H1 (cell line): ENCODE measurements at places on chromosomes 7 and 10. TPM values are rescaled to one million over a fixed set of nuclear protein-coding genes. Genes with fewer than 3 reads are reported as not detected.

DNA sequence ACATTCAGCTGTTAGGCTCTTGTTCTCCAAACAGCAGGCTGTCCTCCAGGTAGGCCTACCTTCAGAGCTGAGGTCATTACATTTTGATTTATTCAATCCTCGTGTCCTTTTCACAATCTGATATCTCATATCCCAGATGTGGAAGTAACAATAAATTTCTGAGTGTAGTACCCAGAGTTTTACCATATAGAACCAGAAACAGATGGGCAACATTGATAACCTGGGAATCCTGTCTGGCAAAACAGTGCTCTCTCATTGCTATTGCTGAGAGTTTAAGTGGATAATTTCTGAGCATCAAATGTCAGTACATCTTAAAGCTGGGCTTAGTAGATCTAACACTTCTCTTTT, 1007.8 kb downstream of the REEP3 start:
- no peak overlapping the region for H3K4me3 ChIP-seq
- no peaks in the 10 kb centered on the region for H3K36me3 ChIP-seq
- no peak for DNase-seq
- no peak overlapping the region for H3K27ac ChIP-seq

- no peak for DNase-seq
- peaks cover 39% of the 10 kb centered on the region for H3K36me3 ChIP-seq
- H3K27me3 ChIP-seq, result no peaks in the 10 kb centered on the region
- no peak overlapping the region for H3K4me3 ChIP-seq
- no peak overlapping the region for H3K27ac ChIP-seq
Observed at GRCh38 chr10:133299224-133299623, 9.4 kb downstream of the TUBGCP2 start.

DNA sequence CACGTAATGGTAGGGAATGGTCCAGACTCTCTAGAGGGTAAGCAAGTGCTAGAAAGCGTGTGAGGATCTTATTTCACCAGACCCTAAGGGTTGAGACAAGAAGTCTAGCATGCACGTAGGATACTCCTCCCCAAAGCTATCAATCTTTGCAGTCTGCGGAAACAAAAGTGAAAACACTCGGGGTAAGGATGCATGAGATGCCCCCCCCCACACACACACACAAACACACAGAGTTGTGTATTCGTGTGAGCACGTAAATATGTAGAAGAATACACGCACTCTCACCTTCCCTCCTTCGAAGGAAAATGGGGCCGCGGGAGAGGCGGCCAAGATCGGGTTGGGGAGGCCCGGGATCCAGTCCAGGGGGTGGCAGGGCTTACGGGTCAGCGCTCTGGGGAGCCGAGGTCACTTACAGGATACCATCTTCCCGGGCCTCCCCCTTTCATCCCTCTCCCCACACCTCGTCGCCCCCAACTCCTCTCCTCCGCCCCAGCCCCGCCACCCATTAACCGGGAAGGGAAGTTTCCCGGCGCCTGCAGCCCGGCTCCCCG, 455 bp downstream of the CUL2 start:
- DNase-seq, result no peak

DNA sequence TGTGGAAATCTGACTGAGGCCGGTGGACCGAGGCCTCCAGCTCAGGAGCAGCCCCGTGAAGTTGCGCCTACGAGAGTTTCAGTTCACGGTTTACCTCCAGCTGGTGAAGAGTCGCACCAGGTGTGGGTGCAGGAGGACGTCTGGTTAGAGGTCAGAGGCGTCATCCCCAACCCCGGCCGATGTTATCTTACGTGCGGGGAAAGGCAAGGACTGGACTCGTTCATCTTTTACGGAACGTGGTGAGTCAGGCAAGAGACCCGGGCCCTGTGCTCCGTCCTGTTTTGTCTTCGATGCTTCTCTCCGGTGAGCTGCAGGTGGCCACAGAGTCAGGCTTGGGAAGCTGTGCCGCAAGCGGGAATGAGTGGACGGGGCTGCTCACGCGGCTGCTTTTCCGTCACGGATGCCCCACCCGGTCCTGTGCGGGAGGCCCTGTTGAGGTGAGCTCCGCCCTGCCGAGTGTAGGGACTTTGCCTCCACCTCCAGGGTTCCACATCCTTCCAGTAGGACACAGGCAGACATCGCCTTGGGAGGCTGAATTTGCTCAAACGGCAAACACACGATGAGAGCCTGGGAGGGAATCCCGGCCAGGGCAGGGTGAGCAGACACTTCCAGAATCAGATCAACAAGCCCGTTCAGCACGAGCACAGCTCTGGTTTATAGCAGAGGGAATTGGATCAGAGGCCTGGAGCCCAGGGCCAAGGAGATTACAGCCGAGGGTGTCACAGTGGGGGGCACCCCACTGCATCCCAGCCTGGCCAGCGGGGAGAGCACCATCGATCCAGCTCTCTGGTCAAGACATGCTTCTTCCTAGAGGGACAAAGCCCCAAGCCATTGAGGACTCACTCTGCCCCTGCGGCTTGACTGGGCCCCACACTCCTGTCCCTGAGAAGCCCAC, 50.1 kb upstream of the INPP5A start:
- H3K4me3 ChIP-seq, result no peak overlapping the region
- no peaks in the 10 kb centered on the region; the same call in 1 of the 2 replicates for H3K4me1 ChIP-seq
- peaks cover 4% of the 10 kb centered on the region; the same call in 1 of the 2 replicates for H3K27me3 ChIP-seq
- H3K27ac ChIP-seq, result no peak overlapping the region
- H3K36me3 ChIP-seq, result no peaks in the 10 kb centered on the region
- DNase-seq, result no peak

DNA sequence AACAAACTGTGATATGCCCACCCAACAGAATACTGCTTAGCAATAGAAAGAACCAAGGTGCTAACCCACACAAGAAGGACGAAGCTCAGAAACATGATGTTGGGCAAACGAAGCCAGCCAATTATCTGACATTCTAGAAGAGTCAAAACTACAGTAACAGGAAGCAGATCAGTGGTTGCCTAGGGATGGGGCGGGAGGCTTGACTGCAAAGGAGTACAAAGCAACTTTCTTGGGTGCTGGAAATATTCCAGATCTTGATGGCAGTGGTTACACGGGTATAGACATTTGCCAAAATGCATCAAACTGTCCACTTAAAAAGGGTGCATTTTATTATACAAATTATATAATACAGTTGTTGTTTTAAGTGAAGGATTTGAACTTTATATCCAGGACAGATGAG, 41.1 kb upstream of the RET start:
- no peaks in the 10 kb centered on the region for H3K4me1 ChIP-seq
- H3K27ac ChIP-seq, result no peak overlapping the region
- no peak for DNase-seq
- H3K27me3 ChIP-seq, result no peaks in the 10 kb centered on the region

DNA sequence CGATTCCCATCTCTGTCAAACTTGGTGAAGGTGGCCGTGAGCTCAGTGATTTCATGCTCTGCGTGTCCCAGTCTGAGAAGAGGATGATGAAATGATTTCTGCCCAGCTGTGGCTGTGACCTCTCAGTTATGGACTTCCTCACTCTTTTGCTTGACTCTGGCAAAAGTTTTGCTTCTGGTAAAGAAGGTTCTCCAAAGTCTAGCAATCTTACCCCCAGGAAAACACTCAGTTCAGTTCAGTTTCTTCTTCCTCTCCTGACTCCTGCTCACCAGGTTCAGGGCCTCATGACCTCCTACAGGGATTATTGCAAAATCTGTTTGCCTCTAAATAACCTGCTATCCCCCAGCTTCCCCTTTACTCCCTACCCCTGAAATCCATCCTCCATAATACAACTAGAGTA, 4.9 kb upstream of the BLOC1S2 start:
- no peaks in the 10 kb centered on the region for H3K36me3 ChIP-seq
- no peaks in the 10 kb centered on the region for H3K27me3 ChIP-seq
- DNase-seq, result no peak
- peaks cover 5% of the 10 kb centered on the region for H3K4me1 ChIP-seq

GRCh38 chr7:157047148-157047547, 36.7 kb upstream of the MNX1 start:
- no peaks in the 10 kb centered on the region for H3K27me3 ChIP-seq
- H3K27ac ChIP-seq, result no peak overlapping the region
- H3K4me3 ChIP-seq, result no peak overlapping the region
- no peaks in the 10 kb centered on the region for H3K4me1 ChIP-seq
- DNase-seq, result peak; percentile 23

Gene HGF
- total RNA-seq, result 0.15 and 0.60 TPM in 2 replicates

Gene ENKUR
- not detected in 2 replicates for total RNA-seq
